ENCODE measurements at places on chromosomes 7 and 10.

DNA sequence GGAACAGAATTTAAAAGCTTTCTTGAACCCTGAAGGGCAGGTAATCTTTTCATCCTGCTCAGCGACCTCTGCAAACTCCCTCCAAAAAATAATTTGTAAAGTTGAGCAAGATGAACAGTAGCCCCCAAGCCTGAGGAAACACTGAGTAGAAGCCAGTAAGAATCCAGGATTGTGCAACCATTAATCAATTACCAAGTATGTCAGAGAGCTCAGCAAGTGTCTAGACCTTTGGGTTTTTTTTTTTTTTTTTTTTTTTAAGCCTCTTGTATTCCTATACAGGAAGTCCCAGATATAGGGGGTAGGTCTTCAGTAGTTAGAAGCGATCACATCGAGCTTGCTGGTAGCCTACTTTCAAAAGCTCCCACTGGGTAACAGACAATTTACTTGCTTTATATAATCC is 155.2 kb downstream of the DGKI start:
- DNase-seq, result no peak

GRCh38 chr10:105206616-105207015 is 565.5 kb downstream of the SORCS3 start:
- DNase-seq, result no peak

- DNase-seq, result no peak
Measured at GRCh38 chr10:37728830-37729229, 128.6 kb downstream of the ZNF248 start.

DNA sequence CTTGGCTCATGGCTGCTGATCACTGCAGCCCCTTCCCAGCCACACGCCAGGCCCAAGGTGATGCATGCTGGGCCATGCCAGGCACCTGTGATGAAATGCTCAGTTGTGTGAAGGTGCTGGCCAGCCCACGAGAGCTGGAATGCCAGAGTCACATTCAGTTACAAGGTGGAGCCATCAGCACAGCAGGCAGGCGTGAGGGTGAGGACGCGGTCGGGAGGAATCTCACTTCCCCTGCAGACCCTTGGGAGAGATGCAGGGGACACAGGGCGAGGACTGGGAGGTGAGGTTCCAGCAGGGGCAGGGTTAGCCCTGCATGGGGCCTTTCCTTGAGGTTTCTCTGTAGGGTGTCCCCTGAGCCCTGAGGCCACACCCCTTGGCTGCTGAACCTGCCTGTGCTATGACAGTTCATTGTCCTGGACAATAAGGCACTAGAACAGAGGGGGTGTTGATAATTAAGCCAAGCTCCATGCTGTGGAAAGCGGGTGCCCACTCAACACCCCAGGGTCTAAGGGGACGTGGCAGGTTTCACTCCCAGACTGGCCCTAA is 82.4 kb downstream of the ADARB2 start:
- no peak for DNase-seq

DNA sequence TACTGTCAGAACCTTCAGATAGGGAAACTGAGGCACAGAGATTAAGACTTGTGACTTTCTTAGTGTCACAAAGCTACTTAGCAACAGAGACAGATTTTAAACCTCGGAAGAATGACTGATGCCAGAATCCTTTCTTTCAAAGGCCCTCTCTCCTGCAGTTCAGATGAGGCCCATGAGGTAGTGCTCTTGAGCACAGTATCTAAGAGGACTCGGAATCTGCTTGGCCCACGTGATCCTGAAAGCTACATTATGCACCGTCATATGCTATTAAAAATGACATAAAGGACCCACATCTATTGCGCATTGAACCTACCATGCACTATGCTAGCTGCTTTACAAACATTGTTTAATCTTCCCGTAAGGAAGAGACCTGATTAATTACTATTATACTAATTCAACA is 355.9 kb downstream of the SFMBT2 start:
- DNase-seq, result no peak

DNA sequence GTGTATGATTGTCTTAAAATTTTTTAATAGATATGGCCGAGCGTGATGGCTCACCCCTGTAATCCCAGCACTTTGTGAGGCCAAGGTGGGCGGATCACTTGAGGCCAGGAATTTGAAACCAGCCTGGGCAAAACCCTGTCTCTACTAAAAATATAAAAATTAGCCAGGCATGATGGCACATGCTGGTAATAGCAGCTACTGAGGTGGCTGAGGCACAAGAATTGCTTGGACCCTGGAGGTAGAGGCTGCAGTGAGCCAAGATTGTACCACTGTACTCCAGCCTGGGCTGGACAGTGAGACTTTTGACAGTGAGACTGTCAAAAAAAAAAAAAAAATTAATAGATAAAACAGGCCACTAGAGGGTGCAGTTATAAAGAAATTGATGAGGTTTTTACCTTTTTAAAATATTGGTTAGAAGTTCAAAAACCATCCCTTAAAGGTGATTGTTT is 20.5 kb downstream of the NOM1 start:
- DNase-seq, result no peak

DNA sequence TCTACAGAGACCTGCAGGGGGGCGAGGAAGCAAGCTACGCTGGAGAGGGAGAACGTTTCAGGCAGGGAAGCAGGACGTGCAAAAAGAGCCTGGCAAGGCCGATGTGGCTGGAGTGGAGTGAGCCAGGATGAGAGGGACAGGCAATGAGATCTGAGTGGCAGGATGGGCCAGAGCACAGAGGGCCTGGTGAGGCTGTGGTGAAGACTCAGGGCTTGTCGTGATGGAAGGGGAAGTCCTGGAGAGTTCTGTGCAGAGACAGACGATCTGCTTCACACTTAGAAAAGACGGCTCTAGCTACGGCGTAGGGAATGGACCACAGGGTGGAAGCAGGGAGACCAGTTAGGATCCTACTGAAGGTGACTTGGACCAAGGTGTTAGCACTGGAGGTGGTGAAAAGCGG is 87.0 kb downstream of the SH3PXD2A start:
- DNase-seq, result no peak

DNA sequence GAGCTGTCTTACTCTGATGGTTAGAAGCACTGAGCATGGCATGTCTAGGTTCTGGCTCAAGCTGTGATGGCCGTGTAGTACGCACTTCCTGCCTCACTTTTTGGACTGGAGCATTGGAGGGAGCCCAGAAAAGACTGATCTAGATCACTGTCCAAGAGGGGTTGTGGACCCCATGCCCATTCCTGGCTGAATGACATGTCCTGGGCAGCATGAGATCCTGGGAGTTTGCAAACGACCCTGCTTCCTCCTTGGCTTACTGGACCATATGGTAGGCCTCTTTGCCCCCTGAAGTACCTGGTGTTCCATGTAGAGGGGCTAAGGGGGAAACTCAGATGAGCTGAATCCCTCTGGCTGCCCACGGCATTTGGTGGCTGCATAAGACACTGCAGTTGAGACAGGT is 36.7 kb downstream of the ARHGAP22 start:
- DNase-seq, result no peak

DNA sequence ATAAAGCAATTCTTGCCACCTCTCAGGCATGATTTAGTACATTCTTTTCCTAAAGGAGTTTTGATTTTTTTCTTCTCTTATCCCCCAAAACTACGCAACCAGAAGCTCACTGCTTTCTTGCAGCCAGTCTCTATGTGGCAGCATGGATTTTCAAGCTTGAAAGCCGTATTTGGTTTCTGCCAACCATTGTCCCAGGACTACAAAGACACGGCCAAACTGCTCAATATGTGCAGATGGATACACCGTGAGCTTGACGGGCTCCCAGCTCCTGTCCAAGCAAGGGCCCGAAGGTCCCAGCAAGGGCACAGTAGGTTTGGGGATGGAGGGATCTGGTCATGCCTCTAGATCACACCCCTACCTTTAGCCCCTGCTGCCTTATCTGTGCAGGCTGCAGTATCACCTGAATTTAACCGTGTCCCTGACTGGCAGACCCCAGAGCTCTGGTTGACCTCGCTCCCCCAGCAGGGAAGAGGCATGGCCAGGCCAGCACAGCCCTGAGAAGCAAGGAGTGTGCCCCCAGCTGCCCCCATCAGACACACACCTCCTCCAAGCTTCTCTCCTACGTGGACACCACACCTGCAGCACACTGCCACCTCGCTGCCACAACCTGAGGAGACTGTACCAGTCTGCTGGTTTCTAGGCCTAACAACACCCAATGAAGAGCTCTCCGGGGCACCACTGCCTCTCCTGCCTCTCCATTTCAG is 86.8 kb downstream of the COBL start:
- DNase-seq, result no peak

GRCh38 chr10:63619426-63619825 is 98.2 kb downstream of the REEP3 start:
- DNase-seq, result no peak

DNA sequence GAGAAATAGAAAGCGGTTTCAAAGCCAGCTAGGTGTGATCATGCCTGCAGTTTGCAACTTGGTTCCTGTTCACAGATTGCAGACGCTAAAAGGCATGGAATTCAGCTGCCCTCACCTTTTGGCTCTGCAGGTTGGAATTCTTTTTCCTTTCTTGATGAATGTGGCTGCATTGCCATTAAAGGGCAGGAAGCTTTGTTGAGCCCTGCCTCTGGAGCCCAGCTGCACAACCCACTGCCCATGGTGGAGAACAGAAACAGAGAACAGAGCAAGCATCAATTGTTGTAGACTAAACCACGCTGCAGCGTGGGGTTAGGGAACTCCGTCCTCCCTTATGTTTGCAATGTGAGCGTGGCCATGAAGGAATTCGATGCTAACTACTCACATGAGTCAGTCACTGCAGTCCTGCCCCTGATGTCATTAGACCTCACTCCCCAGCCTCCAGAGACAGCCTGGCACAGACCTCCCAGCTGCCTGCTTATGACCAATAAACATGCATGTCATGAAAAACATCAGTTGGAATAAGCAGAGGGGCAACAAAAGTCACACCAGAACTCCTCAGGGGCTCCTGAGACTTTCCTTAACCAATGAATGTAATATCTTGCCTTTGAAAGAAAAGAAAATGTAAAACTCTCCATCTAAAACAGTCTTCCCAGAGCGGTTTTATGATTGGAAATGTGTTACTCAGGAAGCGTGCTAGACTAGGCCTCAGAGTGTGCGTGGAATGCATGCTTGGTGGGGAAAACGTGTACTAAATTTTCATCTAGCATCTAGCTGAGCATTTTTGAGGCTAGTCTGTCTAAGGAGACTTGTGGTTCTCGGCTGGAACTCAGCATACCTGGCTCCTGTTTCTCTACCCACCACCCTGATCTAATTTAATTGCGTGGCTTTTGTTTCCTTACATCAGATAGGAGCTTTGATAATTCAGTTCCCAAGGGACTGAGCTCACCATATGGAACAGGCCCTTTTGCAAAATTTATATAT is 232.2 kb downstream of the KIAA1217 start:
- DNase-seq, result no peak

DNA sequence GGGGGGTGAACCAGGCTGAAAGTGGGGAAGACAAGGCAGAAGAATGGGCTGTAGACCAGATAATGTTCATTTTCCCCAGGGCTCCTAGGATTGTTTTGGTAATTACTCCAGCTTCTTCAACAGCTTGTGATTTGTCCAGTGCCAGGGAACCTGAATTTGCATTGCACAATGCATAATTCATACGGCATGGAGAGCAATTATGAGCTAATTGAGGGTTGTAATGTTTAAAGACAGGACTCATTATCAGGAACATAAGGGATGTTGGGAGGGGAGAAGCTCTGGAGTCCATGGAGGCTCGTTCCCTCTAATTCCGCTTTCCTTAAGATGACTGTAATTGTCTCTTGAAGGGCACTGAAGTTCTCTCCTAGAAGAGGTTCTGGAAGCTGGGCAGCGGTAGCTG is 405.0 kb upstream of the ZMIZ1 start:
- no peak for DNase-seq

DNA sequence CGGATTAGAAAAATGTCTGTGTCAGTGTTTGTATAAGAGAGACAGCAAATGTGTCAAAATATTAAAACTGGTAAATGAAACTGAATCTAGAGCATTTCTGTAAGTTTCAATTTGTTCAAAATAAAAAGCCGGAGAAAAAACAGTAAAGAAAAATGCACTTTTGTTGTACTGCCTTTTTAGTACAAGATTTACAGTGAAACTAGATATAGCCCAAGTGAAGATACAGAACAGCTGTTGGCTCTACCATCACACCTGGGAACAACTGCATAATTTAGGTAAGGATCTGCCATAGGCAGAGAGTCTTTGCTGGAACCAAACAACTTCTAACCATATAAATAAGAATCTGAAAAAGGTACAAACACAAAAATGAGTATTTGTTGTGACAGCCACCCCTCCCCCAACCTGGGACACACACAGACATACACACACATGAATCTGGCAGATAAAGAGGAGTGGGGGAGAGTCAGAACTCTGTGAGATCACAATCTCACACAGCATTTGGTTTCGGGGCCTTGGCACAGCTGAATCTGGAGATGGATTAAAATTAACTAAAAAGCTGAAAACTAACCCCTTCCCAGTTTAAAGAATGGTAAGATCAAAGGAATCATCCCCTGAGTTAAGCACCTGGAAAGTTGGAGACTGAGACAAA is 54.8 kb downstream of the DPY19L1 start:
- DNase-seq, result no peak

- DNase-seq, result no peak
Measured at GRCh38 chr7:1055491-1055955, 11.2 kb downstream of the GPR146 start.

GRCh38 chr10:98655492-98655891 is 208.8 kb upstream of the HPS1 start:
- no peak for DNase-seq

DNA sequence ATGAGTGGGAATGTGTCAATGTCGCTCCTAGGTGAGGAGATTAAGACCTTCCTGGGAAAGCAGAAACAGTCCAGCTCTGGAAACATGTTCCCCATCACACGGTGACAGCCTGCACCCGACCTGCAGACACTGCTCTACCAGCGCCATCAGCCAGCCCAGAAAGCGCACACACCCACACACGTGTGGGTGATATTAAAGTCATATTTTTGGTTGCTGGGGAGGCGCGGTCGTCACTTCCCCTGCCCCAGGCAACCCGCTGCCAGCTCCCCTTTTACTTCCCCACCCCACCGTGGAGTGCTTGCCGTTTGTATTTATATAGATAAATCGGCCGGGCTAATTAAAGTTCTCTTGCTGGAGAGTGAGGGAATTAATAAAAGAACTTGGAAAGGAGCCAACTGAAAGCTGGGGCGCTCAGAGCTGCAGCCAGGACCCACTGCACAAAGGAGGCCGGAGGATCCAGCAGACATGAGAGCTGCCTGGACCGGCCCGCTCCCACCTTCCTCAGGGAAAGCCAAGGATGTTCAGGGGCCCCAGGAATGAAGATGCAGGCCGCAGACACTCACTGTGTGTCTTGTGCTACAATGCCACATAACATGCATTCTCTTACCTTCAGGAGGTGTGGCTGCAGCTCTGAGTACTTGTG is 145.2 kb upstream of the UNC5B start:
- DNase-seq, result no peak

DNA sequence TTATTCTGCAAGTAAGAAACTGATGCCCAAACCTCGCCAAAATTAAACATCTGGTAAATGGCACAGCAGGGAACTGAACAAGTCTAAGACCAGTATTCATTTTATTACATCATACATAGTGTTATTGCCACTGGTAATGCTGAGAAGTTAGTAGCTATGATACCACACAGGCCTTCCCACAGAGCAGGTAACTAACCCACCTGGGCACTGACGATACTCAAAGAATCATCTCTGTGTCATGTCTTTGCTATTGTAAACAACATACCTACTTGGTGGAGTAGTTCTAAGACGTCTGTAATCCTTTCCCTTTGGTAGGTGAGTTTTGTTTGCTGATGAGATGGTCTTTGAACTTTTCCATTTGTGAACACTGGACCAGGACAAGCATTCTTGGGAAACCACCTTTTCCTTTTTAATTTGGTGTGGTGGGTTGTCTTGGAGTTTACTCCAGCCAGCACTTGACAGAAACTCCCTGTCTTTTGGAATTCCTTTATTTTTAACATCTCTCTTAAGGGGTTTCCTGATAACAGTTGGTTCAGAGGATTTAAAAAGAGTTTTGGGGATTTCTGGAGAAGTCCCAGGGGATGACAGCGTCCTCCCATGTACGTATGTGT is 40.9 kb downstream of the PDSS1 start:
- DNase-seq, result no peak

All from GM10248 (cell line).